ENCODE measurements at places on chromosomes 5 and 9.

DNA sequence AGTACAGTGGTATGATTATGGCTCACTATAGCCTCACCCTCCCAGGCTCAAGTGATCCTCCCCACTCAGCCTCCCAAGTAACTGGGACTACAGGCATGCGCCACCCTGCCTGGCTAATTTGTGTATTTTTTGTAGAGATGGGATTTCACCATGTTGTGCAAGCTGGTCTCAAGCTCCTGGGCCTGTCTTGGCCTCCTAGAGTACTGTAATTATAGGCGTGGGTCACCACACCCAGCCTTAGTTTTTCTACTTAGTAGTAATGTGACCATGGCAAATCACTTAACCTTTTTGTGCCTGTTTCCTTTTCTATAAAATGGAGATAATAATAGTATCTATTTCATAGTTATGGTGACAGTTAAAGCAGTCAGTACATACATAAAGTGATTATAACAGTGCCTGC lies 22.2 kb downstream of the GLE1 start:
- no peak for DNase-seq

GRCh38 chr5:133432956-133433532 lies 179.3 kb downstream of the FSTL4 start:
- DNase-seq = no peak

- DNase-seq = no peak
Observed at GRCh38 chr5:139410993-139411828, 7.3 kb upstream of the SPATA24 start.

DNA sequence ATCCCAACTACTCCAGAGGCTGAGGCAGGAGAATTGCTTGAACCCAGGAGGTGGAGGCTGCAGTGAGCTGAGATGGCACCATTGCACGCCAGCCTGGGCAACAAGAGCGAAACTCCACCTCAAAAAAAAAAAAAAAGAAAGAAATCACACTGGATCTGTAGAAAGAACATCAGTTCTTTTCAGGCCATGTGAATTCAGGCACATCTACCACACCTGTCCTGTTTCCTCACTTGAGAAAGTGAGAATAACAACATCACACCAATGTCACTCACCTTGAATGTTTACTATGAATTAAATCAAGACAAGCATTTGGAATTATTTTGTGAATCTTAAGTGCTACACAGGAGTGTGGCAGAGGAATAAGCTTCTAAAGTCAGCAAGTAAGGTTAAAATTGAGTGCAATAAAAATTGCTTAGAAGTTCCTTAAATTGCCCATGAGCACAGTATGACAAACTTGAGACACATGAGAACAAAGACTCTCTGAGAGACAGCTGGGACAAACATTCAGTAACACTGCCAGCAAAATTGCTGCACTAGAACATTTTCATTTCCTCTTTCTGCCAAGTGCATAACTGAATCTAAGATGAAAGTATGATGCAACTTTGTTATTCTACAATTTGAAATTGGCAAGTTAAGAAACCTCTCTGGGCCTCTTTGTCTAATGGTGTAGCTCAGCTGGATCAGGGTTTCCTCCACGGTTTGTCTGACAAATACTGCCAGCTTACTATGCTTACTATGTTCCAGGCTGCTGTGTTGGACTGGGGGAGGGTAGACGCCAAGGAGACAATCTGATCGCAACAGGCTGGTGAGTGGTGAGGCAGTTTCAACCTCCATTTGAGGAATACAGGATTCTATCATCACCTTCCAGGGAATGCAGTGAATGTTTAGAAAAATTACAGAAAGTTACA lies 1.9 kb upstream of the RIC1 start:
- DNase-seq = peak; percentile 94

GRCh38 chr5:119930490-119930889 lies 301.1 kb downstream of the FAM170A start:
- DNase-seq = no peak

DNA sequence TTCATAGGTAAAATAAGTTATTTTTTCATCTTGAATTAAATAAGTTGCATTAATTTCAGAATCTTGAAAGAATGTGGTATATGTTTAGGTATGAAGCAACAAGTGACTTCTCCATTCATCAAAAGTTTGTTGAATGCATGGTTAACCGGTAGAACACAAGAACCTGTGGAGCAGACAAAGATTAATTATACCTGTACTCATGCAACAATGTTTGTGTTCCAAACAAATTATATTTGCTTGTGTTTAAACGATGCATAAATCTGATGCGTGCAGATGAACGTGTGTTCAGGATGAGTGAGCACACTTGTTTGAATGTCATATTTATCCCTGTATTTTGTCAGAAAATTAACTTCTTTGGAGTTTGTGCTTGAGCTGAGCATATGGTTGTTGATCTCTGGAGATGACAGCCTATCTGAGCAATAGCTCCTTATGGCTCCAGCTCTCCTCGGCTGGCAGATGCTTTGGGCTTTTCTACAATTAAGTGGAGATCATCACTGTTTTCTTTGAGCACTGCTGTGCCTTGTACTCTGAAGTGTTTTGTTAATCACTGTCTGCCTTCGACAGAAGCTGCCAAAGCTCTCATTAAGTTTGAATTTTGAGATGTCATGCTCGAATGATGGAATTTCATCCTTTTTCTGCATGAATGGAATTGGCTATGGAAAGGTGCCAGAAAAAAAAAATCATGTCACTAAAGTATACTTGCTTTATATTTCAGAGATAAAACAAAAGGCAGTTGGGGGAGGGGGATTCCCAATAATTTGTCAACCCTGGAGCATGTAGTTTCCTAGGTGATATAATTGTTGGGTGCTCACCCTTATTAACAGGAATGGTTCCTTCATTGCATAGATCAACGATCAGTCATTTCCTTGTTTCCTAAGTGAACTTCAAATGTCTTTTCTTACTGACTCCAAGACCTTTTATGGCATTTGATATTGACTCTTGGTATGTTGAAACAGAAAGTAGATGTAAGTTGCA lies 502.5 kb upstream of the ARRDC3 start:
- no peak for DNase-seq

DNA sequence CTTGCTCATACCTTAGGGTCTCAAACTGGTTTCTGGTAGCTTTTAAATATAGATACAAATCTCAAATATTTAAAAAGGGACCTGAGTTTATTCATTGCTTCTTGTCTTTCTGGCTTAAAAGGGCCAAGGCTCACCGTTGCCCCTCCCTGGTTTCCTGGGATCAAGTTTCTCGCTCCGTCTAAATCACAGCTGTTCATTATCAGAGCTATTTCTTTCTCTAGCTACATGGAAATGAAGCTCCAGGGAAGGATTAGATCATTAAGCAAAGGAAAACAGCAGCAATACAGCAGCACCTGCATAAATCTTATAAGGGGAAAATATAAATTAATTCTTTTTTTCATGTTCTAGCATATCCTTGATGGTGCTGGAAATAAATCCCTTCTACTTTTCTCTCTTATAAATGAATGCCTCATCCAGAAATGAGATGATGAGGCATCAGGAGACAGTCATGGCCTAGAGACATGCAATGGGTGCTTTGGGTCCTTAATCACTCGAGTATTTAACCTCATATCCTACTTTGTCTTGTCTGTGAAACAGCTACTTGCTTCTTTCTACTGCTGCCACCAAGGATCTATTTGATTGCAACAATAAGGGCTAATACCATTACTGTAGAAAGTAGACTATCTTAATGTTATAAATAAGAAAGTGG lies 320.1 kb downstream of the TRPM3 start:
- no peak for DNase-seq

GRCh38 chr5:68962757-68963484 lies 130.9 kb upstream of the SLC30A5 start:
- DNase-seq = peak; percentile 39

GRCh38 chr9:82489201-82489821 lies 500.7 kb downstream of the SPATA31D1 start:
- no peak for DNase-seq

- no peak for DNase-seq
Observed at GRCh38 chr9:135523521-135524129, 2.4 kb downstream of the LCN1 start.

- no peak for DNase-seq
Observed at GRCh38 chr5:121913418-121913817, 48.4 kb upstream of the SRFBP1 start.

DNA sequence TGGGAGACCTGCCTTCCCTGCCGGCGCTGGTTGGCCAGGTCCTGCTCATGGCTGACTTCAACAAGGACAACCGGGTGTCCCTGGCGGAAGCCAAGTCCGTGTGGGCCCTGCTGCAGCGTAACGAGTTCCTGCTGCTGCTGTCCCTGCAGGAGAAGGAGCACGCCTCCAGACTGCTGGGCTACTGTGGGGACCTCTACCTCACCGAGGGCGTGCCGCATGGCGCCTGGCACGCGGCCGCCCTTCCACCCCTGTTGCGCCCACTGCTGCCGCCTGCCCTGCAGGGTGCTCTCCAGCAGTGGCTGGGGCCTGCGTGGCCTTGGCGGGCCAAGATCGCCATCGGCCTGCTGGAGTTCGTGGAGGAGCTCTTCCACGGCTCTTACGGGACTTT lies 10.6 kb downstream of the DIPK1B start:
- peak; percentile 60 for DNase-seq

DNA sequence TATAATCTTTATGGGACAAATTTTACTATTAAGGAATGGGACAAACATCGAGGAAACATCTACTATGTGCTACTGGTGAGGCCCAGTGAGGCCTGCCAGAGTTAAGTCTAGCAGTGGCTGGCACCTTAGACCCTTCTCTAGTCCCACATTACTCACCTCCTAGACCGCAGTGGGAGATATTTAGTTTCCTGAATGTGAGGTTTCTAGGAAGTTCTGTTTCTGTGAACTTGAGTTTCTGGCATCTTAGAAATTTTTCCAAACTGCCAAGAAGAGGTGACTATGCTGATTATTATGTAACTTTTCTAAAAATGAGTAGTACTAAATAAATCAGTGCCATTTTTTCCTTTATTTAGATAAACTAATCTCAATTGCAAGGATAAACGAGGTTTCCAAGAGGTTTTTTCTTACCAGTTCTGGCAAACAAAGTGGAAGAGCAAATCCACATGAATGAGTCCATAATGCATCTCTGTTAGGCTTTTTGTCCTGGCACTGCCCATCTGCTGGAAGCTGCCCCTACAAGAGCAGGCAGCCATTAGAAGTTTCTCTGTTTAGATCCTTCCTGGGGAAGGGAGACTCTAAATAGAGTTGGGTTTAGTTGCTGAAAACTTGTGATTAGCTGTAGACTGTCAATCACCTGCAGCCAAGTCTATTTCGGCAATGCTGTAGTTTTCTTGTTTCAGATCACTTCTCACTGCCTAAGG lies 348.7 kb downstream of the MAN2A1 start:
- no peak for DNase-seq

GRCh38 chr9:94639061-94639998 lies at the start of gene FBP1:
Gene FBP1 (minus strand): TSS chr9:94639518. CDS start chr9:94639310, 208 bp downstream.
- no peak for DNase-seq

- no peak for DNase-seq
Observed at GRCh38 chr5:166899343-166899742, 1392.1 kb upstream of the WWC1 start.

DNA sequence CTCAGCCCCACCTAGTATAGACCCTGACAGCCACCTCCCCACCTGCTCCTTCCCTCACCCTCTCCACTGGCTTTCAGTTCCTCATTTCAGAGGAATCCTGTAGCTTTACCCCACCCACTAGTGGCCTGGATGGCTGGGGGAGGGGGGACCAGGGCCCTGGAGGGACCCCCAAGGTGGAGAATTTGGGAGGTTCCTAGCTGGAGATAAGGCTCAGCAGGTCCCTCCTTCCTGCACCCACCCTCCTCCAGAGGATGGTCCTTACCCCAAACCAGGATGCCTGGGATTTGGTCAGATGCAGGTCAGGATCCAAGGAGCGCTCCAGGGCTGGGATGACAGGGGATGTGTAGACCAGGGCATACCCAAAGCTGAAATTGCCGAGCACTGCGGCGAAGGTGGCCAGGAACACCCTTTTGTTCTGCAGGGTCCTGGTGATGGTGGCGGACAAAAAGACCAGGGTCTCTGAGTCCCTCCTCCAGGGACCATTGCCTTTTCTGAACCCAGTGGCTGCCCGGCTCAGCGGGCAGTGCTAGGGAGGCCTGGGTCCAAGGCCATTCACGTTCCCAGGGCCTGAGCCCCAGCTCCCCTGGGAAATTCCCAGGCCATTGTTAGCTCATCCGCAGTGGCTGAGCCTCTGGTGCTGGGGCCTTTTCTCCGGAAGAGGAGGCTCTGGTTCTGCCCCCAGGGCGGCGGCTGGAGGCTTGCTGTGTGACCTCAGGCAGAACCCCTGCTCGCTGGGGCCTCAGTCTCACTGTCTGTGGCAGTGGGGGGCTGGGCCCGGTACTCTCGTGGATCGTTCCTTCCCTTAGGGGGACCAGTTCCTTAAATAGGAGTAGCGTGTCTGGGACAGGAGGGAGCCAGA lies 678 bp downstream of the SLC2A6 start:
- DNase-seq = peak; percentile 51

GRCh38 chr9:4615778-4616177 lies 46.3 kb upstream of the PLPP6 start:
- no peak for DNase-seq

DNA sequence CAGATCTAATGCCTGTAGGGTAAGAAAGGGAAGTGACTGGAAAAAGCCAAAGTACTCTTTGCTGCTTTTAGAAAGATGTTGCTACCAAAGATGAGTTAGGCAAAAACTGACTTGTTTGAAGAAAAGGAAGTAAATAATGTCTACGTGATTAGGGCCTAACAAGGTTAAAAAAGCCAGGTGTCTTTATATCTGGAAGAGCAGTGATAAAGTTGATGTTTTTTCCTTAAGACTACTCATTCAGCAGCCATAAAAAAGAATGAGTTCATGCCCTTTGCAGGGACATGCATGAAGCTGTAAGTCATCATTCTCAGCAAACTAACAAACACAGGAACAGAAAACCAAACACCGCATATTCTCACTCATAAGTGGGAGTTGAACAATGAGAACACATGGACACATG lies 13.5 kb upstream of the AMACR start:
- no peak for DNase-seq

DNA sequence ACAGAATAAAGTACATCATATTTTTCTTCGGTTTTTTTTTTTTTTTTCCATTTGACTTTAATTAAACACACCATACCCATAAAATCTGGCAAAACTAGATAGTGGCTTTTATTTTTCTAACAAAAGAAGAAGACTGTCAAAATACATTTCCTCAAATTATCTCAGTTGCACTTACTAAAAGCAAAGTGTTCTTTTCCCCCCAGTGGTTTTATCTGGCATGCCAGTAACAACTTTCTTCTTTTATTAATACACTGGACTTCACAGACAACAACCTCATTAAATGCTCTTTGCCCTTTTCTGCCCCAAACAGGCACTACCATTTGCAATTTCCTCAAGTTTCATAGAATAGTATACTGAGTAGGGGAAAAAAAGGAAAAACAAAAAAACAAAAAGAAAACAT lies 1792.3 kb downstream of the EFNA5 start:
- no peak for DNase-seq

GRCh38 chr5:76225336-76225735 lies 142.2 kb downstream of the SV2C start:
- DNase-seq = no peak

- no peak for DNase-seq
Observed at GRCh38 chr5:92372766-92373165, 989.6 kb upstream of the ARRDC3 start.

GRCh38 chr5:177130211-177131018 lies 3.2 kb upstream of the NSD1 start:
- no peak for DNase-seq

- no peak for DNase-seq
Observed at GRCh38 chr5:56106837-56107236, 112.1 kb upstream of the IL6ST start.

- no peak for DNase-seq
Observed at GRCh38 chr9:80485420-80486250, 913.9 kb downstream of the TLE4 start.
